ENCODE measurements at places on chromosomes 2 and 18.

- no peak for DNase-seq
Observed at GRCh38 chr2:232890896-232891601, 21.0 kb downstream of the SNORC start.

- no peak for DNase-seq
Observed at GRCh38 chr18:12840382-12840781, 43.7 kb downstream of the PTPN2 start.

DNA sequence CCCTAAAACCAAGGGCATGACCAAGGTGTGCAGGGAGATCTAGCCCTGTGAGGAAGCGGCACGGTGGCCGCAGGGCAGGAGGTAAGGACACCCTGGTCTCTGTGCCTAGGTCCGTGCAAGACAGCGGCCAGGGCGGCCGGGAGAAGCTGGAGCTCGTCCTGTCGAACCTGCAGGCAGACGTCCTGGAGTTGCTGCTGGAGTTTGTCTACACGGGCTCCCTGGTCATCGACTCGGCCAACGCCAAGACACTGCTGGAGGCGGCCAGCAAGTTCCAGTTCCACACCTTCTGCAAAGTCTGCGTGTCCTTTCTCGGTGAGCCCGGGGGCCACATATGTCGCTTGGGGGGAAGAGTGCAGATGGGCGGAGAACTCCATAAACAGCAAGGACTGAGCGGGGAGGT lies 235.4 kb downstream of the ATAD2B start:
- DNase-seq, result no peak

DNA sequence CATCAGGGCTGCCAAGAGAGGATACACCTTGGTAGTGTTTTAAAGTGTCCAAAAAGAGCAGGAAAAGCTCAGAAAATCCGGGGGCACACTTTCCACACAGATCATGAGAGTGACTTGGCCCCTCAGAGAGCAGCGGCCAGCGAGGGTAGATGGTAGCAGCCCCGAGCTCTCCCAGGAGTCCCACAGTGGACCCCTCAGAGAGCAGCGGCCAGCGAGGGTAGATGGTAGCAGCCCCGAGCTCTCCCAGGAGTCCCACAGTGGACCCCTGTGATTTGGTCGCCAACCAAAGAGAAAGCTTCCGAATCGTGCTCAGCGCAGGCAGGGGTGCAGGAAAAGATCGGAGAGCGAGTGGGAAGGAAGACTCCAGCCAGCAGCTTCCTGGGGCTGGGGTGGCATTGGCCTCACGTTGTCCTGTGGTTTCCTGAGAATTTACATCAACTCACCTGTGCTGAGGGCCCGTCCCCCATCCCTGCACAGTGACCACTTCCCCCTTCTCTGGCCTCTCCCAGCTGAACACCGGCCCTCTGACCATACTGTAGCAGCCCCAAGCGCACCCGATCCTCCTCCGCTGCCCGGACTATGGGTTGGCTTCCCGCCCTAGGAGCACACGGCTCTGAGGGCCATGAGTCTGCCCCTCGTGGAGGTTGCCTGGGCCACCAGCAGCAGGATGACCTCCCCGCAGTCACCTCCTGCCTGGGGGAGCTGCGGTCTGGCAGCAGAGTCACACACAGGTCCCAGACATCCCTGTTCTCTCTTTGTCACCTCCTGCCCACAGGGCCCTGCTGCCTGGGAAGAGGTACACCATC lies 33.7 kb downstream of the MTERF4 start:
- DNase-seq, result peak; percentile 83

Measured in esophagus muscularis mucosa (tissue), 4 donors.